CD4-positive, alpha-beta T cell treated with Interleukin-1 beta for 1 hour (primary cell): ENCODE measurements at places on chromosomes 1 and 21.

- no peak for DNase-seq
These were observed 265.8 kb upstream of the CSF3R start for GRCh38 chr1:36748466-36748865.

DNA sequence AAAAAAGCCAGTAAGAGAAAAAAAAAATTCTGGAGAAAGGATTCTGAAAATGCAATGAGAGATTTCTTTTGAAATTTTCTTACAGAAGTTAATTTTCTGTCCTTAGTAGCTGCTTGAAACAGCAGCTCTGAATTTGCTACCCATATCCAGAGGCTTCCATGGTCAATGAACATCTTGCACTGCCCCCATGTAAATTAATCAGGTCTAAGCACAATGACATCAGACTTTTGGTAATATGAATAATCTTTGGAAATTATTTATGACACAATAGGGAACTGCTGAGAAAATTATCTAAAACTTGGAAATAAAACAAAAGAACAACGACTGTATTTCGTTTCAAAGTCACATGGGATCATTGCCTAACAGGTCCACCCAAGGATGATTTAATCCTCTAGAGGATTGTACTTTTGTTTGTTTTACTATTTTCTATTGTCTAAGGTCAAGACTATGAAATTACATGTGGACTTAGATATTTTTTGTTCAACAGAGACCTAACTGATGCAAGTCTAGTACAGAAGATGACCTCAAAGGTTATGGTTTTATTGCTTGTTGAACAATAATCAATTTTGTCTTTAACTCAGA, 312.1 kb downstream of the BACH1 start:
- no peak for DNase-seq

DNA sequence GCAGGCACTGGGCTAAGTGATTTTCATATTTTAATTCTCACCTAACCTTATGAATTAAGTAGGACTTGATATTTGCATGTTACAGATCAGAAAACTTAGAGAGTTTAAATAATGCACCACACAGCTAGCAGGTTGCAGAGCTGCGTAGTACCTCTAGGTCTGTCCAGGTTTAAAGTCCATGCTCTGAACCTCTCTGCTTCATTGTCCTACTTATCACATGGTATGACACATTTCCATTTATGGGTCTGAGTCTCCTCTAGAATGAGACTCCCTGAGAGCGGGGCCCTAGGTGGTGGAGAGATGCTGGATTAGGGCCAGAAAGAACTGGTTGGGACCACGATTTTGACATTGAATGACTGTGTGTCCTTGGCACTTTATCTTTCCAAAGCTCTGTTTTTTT, 102.5 kb upstream of the USP24 start:
- DNase-seq = no peak

- DNase-seq = no peak
These were observed 81.4 kb downstream of the SMYD2 start for GRCh38 chr1:214362188-214362882.

- no peak for DNase-seq
These were observed 310.9 kb downstream of the SIPA1L2 start for GRCh38 chr1:232319072-232319471.

GRCh38 chr1:67888216-67889106, 55.2 kb upstream of the GNG12 start:
- no peak for DNase-seq

DNA sequence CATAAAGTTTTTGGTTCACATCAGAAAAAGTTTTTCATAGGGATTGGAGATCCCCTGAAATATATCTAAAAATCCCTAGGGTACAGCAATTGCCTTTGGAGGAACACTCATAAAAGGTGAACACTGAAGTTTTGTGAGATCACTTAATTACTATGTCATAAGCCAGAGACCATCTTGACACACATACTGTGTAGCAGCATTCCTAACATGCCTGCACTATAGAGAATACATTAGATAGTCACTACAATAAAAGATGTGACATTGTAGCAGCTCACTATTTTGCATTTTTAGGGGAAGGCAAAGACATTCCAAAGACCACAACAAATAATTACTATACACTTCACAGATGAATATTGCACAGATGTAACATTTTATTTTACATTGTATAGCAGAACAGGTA, 779.9 kb downstream of the KCNT2 start:
- no peak for DNase-seq

DNA sequence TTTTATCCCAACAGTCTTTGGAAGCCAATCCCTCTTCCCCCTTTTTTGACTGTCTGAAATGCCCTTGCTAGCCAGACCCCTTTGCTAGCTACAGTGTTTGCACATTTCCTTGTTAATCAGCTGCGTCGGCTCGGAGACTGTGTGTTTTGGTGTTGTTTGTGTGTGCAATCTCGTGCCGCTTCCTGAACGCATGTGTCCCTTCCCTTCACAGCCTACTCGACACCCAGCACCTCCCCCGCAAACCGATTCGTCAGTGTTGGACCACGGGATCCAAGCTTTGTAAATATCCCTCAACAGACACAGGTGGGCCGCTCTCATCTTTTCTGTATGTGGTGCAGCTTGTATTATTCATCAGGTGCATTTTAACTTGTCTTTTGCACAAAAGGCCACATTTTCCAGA, 298.7 kb downstream of the TM2D1 start:
- no peak for DNase-seq

DNA sequence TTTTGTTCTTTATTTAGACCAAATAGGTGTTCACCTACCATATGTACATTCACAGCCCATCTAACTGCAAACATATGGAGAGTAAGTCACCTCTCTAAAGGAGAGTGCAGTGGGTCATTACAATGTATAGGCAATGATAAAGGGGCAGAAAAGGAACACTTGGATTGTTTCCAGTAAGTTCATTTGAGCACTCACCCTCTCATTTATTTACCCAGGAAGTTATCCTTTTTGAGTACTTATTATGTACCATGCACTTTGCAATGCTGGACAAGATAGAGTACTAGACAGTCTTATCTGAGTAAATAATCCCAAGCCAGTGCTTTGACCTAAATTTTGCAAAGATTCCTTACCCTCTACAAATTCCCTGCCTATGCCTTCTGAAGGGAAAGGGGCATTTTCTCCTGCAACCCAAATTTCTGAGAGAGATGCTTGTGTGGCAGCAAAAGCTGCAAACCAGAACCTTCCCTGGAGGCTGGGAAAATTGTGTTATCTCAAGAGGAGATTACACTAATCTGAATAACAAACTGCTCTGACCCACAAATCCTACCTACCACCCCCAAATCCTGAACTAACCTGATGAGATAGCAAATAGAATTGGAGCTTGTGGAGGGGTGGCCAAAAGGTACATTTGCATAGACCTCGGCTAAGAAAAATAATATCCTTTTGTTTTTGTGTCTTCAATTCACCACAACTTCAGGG, 18.6 kb upstream of the RGS8 start:
- no peak for DNase-seq

DNA sequence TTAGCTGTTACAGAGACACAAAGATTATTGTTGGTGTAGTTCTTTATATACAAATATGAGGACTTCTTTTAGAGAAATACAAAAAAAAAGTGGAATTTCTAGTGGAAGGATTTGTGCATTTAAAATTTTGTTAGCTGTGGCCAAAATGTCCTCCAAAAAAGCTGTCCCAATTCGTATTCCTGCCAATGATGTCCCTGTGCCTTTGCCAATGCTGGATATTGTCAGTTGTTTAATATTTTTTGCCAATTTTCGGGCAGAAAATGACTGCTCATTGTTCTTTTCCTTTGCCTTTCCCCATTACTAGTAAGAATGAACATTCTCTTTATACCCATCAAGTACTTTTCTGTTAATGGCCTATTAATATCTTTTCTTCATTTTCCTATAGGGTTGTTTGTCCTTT, 110.0 kb upstream of the HOOK1 start:
- DNase-seq = no peak

GRCh38 chr21:44306936-44307704, 7.3 kb downstream of the PFKL start:
- DNase-seq = no peak

DNA sequence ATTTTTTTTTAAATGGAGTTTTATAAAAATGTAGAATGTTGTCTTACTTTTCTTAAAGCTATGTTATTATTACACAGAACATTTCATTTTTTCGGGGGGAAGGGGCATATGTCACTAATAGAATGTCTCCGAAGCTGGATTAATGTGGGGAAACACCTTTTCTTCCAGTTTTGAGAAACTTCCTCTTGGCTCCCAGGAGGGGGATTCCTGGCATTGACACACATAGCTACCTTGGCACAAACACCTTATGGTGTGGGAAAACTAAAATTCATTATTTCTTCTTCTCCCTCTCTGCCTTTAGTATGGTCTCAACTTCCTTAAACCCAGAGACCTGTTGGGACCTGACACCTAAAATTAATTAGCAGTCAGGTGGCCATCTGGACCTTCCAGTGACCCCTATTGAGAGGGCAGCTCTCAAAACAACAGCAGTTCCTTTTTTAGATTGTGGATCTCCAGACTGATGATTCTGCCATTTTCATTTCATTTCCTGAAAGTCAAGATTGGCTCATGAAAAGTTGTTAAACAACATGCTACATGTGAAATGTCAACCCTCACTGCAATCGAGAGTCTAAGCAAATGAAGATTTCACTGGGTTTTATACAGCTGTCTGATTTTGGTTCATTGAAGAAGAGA, 70.1 kb upstream of the EDEM3 start:
- DNase-seq = no peak

- peak; percentile 8 for DNase-seq
These were observed 22.9 kb upstream of the MTF2 start for GRCh38 chr1:93056214-93056613.

- no peak for DNase-seq
These were observed 420.1 kb downstream of the DPYD start for GRCh38 chr1:97500760-97501159.
